ENCODE measurements at places on chromosomes 3 and 15.

DNA sequence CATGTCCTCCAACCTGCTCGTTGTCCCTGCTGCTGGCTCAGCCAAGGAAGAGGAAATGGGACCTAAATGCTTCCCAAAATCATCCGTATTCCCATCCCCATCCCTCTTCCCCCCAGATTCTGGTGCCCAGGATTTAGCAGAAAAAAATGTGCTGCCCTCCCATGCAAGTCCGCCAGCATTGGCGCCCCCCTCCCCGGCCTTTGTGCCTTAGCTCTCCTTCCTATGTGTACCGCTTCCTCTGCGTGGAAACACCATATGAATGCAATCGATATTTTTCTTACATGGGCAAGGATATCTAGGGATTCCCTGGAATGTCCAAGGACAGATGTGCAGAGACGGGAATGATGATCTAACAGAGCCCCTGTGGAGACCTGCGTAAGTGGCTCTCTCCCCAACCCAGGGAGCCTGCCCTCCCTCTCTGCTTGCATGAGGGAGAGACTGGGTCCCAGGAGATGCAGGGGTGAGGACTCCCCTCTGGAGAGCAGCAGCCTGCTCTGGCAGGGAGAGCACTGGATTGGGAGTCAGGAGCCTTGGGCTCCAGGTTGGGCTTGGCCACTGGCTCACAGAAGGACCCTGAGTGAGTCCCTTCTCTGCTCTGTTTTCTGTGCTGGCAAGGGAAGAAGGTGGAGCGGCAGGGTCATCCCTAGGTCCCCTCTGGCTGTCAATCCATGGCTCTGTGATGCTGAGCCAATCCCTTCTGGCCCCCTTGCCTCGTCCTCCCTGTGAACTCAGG lies 227.2 kb downstream of the XXYLT1 start:
- DNase-seq, result no peak

- no peak for DNase-seq
Measured at GRCh38 chr3:17514597-17514996, 227.8 kb downstream of the TBC1D5 start.

GRCh38 chr3:190533511-190534281 lies 19.8 kb downstream of the IL1RAP start:
- no peak for DNase-seq

DNA sequence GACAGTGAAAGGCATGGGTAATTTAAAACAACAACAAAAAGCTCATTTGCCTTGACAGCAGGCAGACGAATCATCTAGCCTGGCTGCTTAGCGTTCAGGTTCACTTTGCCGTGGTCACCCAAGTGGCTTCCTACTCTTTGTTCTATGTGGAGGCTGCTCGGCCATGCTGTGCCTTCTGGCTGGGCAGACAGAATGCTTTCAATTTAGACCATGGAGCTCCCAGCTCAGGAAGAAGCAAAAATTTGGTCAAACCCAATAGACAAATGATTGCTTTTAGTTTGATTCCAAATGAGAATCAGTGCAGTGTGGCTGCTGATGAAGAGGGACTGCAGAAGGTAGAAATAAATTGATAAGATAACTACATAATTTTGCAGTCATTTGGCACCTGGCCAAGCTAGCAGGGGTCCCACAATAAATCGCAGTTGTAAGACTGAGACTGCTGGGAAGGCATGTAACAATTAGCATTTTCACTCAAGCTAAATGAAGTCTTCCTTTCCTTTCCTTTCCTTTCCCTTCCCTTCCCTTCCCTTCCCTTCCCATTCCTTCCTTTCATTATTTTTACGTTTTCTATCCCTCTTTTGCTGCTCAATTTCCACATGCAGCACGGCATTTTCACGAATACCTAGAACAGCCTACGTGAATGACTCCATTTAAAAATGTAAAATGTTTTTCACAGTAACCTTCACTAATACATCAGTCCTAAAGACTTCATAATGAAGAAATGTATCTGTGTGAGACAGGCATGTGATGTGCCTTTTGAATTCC lies 360.4 kb upstream of the TGFBR2 start:
- DNase-seq, result no peak

- DNase-seq, result no peak
Measured at GRCh38 chr3:132038198-132038825, 3.5 kb upstream of the CPNE4 start.

- DNase-seq, result no peak
Measured at GRCh38 chr3:37510755-37511154, 336.4 kb upstream of the LRRFIP2 start.
